ENCODE measurements at places on chromosomes 1 and 21. TPM values are rescaled to one million over a fixed set of nuclear protein-coding genes. Genes with fewer than 3 reads are reported as not detected.
A peak's percentile ranks its signal among the peaks of the same experiment; 100 is the strongest.

- H3K27ac ChIP-seq = no peak overlapping the region
- no peaks in the 10 kb centered on the region for H3K27me3 ChIP-seq
Observed at GRCh38 chr21:41878831-41879189, 334 bp downstream of the PRDM15 start.

DNA sequence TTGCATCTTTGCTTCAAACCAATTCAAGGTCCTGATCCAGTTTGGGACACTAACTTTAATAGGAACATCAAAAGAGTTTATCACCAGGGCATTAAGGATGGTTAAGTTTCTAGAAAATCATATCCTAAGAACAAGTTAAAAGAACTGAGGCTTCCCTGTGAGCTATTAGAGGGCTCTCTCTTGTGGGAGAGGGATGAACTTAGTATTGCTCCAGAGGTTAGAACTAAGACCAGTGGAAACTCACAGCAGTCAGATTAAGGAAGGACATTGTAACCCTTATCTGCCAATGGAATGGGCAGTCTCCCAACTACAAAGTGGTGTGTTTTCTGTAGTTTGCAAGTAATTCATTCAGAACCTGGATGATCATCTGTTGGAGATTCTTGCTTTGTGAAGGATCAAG is 36.8 kb downstream of the UBE2U start:
- no peaks in the 10 kb centered on the region for H3K36me3 ChIP-seq
- H3K4me3 ChIP-seq = no peak overlapping the region
- no peak overlapping the region for H3K27ac ChIP-seq
- DNase-seq = no peak

- H3K4me3 ChIP-seq = peak overlapping the region; percentile 68
- peak overlapping the region; percentile 99 for H3K27ac ChIP-seq
- DNase-seq = no peak
- peaks cover 87% of the 10 kb centered on the region for H3K4me1 ChIP-seq
- H3K36me3 ChIP-seq = peaks cover 3% of the 10 kb centered on the region
Observed at GRCh38 chr1:156662005-156662799, 15.0 kb downstream of the NES start.

- H3K36me3 ChIP-seq = no peaks in the 10 kb centered on the region
- DNase-seq = no peak
- H3K4me1 ChIP-seq = no peaks in the 10 kb centered on the region
- H3K27me3 ChIP-seq = no peaks in the 10 kb centered on the region
- H3K27ac ChIP-seq = no peak overlapping the region
Observed at GRCh38 chr1:98179151-98179773, 258.4 kb upstream of the DPYD start.

DNA sequence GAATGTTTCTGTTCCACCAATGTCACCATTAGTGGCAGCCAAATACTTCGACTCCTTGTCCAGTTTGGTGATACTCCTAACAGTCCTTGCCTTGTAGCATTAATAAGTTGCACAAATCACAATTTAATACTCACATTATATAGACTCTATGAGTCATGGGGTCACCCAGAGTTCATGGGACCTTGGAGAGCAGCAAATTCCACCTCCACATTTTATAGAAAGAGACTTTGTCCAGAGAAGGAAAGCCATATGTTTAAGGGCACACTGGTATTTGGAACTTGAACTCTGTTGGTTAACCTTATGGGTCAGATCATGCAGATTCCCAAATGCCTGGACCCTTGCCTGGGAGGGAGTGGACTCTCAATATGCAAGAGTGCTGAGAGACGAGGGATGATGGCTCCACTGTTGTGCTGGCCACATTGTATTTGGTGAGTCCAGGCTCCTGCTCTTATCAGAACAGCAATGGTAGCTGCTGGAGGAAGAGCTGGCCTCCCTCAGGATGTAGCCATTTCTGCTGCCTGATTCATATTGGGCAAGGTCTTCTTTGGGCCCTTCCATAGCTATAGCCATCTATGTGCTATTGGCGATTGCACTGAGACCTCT is 30.6 kb downstream of the DNAJC6 start:
- no peaks in the 10 kb centered on the region for H3K4me1 ChIP-seq
- no peaks in the 10 kb centered on the region for H3K36me3 ChIP-seq
- peaks cover 8% of the 10 kb centered on the region for H3K27me3 ChIP-seq
- no peak overlapping the region for H3K4me3 ChIP-seq

GRCh38 chr1:95203908-95204437 is 30.0 kb upstream of the RWDD3 start:
- H3K36me3 ChIP-seq = no peaks in the 10 kb centered on the region
- H3K27me3 ChIP-seq = no peaks in the 10 kb centered on the region
- no peaks in the 10 kb centered on the region for H3K4me1 ChIP-seq
- H3K27ac ChIP-seq = no peak overlapping the region
- H3K4me3 ChIP-seq = no peak overlapping the region
- no peak for DNase-seq

Gene MAEL
- total RNA-seq = 0.20 TPM
